ENCODE measurements at places on chromosomes 1 and 21.

- DNase-seq = no peak
Observed at GRCh38 chr1:3067301-3067670, 1.7 kb upstream of the PRDM16 start.

GRCh38 chr1:155082301-155083051, 3.8 kb downstream of the EFNA3 start:
- DNase-seq = no peak

DNA sequence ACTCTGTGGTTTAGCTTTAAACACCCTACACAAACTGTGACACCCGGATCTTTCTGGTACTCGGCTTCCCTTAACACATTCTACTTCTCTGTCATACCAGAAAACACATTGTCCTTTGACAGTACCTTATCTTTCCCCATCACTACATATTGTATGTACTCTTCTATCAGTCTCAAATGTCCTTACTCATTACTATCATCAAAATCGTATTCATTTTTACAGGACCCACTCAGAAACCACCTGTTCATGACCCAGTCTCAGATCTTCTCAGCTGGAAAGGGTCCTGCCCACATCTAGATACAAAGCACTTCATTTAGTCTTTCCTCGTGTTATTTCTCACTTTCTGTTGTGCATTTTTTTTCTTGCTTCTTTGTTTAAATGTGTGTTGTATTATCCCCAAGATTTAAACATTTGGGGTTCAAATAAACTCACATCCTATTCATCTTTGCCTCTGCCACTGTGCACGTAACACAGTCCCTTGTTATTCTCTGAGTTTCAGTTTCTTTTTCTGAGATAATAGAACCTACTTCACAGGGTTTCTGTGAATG, 27.7 kb downstream of the CD34 start:
- no peak for DNase-seq

GRCh38 chr21:39867198-39867650, at the start of gene PCP4:
Gene PCP4, plus strand, starts transcription at chr21:39867438. Its CDS starts 64 bp downstream, at chr21:39867502.
- no peak for DNase-seq

DNA sequence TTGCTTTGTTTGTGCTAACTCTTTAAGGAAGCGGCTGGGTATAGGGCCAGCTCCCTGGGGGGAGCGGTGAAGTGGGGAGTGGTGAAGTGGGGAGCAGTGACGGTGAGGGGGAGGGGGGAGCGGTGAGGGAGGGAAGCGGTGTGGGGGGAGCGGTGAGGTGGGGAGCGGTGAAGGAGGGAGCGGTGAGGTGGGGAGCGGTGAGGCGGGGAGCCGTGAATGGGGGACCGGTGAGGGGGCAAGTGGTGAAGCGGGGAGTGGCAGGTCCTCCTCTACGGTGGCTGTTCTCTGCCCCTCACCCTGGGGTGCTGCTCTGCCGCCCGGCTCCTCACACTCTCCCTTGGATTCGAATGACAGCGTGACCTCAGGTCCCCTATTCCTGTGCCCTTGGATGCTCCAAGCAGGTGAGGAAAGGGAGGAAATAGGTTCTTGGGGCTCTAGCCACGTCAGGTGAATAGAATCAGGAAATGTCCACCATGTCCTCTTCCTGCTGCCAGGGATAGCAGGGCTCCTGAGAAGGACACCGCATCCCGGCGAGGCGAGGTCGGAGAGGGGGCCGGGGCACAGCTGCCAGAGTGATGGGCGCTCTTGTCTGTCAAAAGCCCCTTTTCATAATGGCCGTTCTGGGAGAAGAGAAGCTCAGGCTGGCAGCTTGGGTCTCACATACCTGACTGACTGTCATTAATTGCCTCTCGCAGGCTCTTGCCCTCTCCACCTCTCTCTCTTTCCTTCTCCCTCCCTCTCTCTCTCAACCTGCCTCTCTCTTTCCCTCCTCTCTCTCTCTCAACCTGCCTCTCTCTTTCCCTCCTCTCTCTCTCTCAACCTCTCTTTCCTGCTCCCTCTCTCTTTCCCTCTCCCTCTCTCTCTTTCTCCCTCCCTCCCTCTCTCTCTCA, 134.2 kb downstream of the PGBD5 start:
- DNase-seq = peak; percentile 54

DNA sequence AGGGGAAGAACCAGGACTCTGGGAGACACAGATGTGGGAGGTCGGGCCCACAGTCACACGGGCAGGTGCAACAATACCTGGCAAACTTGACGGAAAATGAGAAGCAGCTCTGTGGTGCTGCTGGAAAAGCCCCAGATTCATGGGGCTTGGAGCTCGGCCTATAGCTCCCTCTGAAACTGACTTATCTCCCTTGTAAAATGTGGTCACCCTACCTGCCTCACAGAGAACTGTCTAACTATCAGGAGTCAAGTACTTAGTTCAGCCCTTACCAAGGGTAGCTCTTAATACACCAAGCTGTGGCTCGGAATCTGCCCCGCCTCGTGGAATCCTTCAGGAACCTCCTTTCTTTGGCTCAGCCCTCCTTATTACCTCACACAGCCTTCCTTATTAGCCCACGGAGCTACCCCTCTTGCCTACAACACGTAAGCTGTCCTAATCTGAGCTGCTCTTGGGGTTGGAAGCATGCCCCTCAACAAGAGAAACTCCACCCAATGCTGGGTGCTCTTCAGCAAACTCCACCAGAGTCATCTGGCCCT, 68.9 kb downstream of the MRPL37 start:
- DNase-seq = no peak

GRCh38 chr1:28507646-28508434, 2.0 kb downstream of the RCC1 start:
- DNase-seq = no peak

- no peak for DNase-seq
Observed at GRCh38 chr1:147849098-147849895, 53.3 kb upstream of the GJA8 start.

GRCh38 chr1:153250166-153250565, 9.3 kb upstream of the LORICRIN start:
- no peak for DNase-seq

- DNase-seq = peak; percentile 65
Observed at GRCh38 chr1:31181515-31182343, 58.0 kb downstream of the NKAIN1 start.

- DNase-seq = no peak
Observed at GRCh38 chr1:70486676-70487458, 75.8 kb downstream of the CTH start.

- DNase-seq = no peak
Observed at GRCh38 chr1:80498673-80499072, 1302.1 kb upstream of the ADGRL2 start.

DNA sequence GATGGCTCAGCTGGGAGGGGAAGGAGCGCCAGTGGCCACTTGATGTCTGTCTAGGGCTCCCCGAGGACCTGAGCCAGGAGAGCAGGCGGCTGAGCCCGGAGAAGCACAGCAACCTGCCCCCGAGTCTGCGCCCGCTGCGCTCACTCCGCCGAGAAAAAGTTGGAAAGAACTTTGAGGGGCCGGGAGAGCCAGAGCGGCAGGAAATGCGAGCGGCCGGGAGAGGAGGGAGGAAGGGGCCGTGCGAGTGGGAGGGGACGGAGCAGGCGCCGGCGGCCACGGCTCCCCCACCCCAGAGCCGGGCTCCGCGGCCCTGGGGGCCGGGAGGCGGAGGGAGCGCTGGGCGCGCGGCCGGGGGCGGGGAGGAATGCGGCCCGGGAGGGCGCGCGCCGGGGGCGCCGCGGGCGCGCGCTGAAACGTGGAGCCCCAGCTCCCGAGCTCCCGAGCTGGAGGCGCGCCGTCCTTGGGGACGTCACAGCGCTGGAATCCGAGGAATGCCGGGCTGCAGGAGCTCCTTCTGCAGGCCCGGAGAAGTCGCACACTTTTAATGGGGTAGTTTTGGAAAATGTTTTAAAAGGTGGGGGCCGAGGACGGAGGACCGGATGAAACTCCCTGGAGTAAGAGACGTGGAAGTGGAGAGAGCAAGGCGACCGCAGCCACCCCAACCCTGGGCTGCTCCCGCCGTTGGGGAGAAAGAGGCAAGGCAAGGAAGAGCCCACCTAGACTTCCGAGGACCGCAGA, at the start of gene PTPN14:
Gene PTPN14, minus strand, starts transcription at position 167 of the 738 bp plus-strand sequence. CDS start 86,799 bp downstream, outside the sequence.
- DNase-seq = no peak

DNA sequence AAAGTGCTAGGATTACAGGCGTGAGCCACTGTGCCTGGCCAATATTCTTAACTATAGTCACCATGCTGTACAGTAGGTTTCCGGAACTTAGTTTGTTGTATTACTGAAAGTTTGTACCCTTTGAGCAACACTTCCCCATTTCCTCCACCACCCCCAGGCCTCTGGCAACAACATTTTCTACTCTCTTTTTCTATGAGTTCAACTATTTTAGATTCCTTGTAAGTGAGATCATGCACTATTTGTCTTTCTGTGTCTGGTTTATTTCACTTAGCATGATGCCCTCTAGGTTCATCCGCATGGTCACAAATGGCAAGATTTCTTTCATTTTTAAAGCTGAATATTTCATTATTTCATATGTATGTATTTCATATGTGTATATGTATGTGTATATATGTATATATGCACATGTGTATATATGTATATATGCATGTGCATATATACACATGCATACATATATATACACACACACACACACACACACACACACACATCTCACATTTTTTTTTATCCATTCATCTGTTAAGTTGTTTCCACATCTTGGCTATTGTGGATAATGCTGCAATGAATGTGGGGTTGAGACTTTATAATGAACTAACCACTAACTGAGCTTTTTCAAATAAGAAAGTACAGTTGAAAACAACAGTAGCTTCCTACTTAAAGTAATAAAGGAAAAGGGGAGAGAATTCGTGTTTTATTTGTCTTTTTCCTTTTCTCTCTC, 256.8 kb upstream of the C1orf105 start:
- DNase-seq = no peak

DNA sequence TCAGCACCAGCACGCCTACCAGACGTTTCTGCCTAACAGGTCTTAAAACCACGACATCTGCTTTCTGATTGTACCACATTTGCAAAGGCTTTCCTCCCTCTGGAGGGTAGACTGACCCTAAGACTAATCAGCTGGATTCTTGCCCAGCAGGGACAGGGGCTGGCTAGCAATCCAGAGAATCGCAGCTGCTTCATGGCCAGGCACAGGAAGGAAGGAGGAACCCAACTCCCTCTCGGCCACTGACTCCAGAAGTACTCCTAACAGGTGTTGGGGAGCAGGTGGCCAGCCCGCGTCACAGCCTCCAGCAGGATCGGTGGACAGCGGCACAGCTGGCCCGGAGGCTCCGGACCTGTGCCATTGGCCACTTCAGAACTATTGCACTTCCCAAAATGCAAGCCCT, 180.8 kb downstream of the NPHP4 start:
- no peak for DNase-seq

DNA sequence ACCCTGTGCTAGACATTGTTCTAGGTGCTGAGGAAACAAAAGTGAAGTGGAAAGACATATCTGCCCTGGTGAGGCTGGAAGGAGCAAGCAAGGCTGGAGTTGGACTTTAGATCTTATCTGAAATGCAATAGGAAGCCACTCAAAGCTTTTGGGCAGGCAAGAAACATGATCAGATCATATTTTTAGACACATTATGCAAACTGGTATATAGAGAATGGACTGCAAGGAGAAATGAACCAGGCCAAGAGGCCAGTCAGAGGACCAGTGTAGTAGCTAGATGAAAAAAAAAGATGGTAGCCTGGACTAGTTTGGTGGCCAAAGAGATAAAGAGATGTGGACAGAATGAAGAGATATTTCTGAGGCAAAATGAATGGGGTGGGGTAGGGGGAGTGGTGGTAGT, 46.3 kb downstream of the CCN1 start:
- no peak for DNase-seq

DNA sequence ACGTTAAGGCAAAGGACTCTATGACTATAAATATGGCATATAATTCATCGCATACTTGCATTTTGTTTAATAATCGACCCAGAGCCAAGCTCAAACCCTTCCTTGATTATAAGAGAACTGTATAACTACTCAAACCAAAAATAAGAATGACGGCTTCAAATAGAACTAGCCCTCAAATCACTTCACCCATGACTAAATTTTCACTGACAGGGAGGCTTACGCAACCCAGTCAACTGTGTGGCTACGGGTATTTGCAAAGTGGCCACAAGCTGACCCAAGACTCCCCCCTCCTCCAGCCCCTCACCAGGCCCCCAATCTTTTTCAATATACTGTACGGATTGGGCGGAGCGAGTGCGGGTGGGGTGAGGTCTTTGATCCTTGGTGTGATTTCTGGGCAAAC, 268.3 kb downstream of the ASTN1 start:
- DNase-seq = no peak

DNA sequence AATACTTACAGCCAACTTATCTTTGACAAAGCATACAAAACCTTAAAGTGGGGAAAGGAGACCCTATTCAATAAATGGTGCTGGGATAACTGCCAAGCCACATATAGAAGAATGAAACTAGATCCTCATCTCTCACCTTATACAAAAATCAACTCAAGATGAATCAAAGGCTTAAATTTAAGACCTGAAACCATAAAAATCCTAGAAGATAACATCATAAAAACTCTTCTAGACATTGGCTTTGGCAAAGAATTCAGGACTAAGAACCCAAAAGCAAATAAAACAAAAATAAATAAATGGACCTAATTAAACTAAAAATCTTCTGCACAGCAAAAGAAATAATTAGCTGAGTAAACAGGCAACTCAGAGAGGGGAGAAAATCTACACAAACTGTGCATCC, 335.6 kb upstream of the PBX1 start:
- DNase-seq = no peak

DNA sequence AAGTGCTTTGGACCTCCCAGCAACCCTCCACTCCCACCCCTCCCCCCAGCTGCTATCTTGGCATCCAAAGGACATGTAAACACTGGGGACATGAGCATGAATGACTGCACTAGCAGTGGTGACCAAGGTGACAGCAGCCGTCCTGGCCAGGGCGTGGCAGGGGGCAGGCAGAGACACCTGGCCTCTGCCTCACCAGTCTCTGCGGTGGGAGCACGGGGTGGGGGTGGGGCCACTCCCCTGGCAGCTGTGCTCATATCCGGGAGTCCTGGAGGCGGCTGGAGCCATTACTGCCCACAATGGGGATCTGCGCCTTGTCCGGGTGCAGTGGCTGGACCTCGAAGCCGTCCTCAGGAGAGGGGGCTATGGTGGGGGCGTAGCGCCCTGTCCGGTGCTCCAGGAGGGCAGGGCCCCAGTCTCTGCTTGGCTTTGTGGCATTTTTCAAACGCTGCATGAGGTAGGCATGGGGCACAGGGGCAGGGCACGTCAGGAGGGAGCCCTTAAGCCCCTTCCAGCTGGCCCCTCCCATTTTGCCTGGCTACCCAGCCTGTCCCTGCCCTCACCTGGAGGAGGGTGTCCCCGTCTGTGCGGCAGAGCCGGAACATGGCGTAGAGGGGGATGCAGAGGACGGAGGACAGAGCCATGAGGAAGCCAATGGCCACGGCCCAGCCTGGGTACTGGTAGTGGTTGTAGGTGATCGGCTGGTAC, 6.0 kb downstream of the CCDC24 start:
- no peak for DNase-seq

GRCh38 chr1:77975386-77975785, 3.5 kb downstream of the FUBP1 start:
- no peak for DNase-seq

DNA sequence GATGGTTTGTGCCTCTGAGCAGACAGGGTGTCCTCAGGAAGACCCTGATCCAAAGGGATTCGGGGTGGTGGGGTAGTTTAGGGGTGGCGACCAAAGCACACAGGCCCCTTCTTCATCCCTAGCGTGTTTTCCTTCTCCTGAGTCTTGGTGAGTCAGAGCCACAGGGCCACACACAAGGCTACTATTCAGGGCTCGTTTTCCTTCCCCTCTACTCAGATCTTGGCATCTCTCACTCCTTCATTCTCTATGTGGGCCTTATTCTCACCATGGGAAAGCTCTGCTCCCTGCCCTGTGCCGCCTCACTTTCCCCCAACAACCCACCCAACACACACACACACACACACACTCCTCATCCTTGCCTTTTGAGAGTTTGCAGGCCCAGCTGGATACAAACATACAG, 43.6 kb upstream of the WNT2B start:
- no peak for DNase-seq

- DNase-seq = no peak
Observed at GRCh38 chr1:87399264-87399663, 70.6 kb downstream of the LMO4 start.
